ENCODE measurements at places on chromosomes 6 and 20.

DNA sequence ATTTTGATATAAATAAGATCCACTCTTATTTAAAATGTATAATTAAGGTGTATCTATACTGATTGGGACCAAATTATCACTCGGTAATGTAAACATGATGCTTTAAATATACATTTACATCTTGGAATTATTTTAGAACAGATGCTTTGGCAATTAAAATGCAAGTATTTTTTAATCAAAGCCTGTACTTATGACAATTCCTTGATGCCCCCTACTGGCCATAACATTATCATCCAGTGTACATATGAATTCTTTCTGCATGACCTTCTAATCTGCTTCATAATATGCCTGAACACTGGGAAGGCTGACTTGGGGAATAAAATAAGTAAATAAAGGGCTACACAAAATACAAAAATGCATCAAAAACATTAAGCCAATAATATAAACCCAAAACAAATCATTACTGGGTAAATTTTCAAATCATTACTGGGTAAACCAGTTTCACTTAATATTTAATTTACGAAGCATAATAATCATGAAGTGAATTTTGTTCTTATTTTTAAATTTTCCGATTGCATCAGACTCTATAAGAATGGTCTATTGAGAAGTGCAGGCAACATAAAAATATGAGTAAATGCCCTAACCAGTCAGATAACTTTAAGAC, 65.1 kb downstream of the CGA start:
- no peaks in the 10 kb centered on the region for H3K36me3 ChIP-seq
- H3K27ac ChIP-seq: no peak overlapping the region
- H3K4me3 ChIP-seq: no peak overlapping the region
- no peaks in the 10 kb centered on the region for H3K4me1 ChIP-seq

GRCh38 chr6:21679761-21680265, 86.3 kb downstream of the SOX4 start:
- H3K27me3 ChIP-seq: no peaks in the 10 kb centered on the region
- H3K4me3 ChIP-seq: no peak overlapping the region
- H3K36me3 ChIP-seq: no peaks in the 10 kb centered on the region
- H3K4me1 ChIP-seq: peaks cover 4% of the 10 kb centered on the region

DNA sequence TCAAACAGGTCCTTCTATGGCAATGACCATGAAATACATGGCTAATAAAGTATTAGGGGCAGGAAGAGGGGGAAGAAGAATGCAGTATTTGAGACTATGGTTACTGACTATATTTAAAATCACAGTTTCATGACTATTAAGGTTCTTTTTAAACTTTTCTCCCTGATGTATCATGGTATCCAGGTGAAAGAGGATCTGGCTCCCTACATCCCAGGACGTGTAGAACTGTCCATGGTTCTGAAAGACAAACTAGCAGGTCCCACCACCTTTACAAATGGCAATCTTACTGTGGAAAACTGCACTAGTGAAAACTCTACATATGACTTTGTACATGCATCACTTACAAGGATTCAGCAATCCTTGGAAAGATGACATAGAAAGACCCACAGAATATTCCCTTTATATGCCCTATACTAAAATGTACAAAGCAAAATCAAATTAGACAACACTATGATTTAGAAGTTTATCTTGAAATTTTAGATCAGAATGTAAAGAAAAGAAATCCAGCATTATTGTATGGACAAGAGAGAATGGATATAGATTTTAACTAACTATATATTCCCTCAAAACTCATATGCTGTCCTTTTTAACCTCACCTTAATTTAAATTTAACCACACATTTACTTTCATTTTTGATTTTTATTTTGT, 33.5 kb downstream of the RPP21 start:
- H3K27me3 ChIP-seq: no peaks in the 10 kb centered on the region
- DNase-seq: no peak
- no peak overlapping the region for H3K4me3 ChIP-seq
- no peak overlapping the region for H3K27ac ChIP-seq
- no peaks in the 10 kb centered on the region for H3K36me3 ChIP-seq

DNA sequence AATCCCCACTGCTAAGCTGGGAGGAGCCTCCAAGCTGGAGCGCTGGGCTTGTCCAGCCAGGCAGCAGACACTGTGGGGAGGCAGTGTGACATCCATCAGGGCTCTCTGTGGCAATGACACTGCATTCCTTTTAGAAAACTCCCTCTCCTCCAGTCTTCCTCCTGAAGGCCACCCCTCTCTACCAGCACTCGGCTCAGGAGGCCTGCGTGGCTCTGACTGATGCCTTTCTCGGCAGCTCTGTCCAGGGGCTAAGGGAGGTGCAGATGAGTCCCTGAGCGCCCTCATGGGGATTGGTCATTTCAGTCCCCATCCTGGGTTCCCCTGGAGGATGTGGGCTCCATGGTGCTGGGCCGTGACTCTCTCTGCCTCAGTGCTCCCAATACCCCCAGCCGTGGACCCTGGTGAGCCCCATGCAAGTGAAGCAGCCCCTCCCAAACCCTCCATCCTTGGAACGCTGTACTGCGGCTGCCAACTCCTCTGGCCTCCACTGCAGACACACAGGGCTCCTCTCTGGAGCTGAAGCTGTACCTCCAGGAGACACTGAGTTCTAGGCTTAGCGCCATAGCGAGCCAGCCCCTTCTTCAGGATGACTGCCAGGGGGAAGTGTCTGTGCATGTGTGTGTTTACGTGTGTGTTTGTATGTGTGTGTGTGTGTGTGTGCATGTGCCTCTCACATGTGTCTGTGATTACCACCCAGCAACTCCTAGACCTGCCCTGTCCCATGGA, 209.6 kb downstream of the ERMARD start:
- no peak for DNase-seq
- no peaks in the 10 kb centered on the region for H3K27me3 ChIP-seq
- H3K4me1 ChIP-seq: 0 out of 2 replicates have a peak, but pooled peaks cover 1% of the 10 kb centered on the region
- no peak overlapping the region for H3K4me3 ChIP-seq
- H3K27ac ChIP-seq: no peak overlapping the region

GRCh38 chr6:3232017-3232945, 4.8 kb upstream of the TUBB2B start:
- no peaks in the 10 kb centered on the region for H3K27me3 ChIP-seq
- no peak for DNase-seq
- H3K27ac ChIP-seq: no peak overlapping the region
- no peaks in the 10 kb centered on the region for H3K4me1 ChIP-seq
- no peaks in the 10 kb centered on the region for H3K36me3 ChIP-seq

- peak overlapping the region; percentile 85 for H3K4me3 ChIP-seq
- no peaks in the 10 kb centered on the region for H3K4me1 ChIP-seq
- no peak for DNase-seq
- no peaks in the 10 kb centered on the region for H3K27me3 ChIP-seq
- H3K36me3 ChIP-seq: no peaks in the 10 kb centered on the region
Measured at GRCh38 chr6:34391473-34391785, 1.0 kb downstream of the NUDT3 start.

DNA sequence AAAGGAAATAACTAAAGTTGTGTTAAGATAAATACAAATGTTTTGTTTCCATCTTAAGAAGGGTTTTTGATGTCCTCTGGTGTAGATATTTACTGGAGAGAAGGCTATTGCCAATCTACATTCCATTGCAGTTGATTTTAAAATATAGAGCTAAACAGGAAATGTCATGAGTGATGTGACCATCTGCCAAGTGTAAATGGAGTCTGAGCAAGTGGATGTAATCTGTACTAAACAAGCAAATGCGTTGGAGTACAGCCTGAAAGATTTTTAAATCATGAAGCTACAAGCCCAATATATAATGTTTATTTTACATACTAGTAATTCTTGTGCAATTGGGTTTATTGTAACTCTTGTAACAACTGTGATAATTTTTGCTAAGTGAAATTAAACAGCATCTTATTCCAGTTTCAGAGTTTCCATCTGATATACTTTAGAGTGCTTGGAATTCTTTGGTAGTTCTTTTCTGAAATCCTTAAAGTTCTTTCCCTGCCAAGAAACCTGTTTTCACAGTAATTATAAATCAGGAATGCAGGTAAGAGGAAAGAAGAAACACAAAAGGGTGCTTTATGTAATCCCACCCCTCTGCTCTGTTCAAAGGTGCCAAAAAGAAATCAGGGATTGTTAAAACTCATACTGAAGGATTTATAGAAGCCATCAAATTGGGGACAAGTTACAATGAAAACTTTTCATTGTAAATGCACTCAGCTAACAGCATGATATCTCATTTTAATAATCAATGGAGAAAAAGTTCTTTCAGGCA, 47.2 kb upstream of the FLRT3 start:
- no peak overlapping the region for H3K27ac ChIP-seq
- H3K4me1 ChIP-seq: no peaks in the 10 kb centered on the region
- no peak overlapping the region for H3K4me3 ChIP-seq
- no peaks in the 10 kb centered on the region for H3K36me3 ChIP-seq
- no peaks in the 10 kb centered on the region for H3K27me3 ChIP-seq

DNA sequence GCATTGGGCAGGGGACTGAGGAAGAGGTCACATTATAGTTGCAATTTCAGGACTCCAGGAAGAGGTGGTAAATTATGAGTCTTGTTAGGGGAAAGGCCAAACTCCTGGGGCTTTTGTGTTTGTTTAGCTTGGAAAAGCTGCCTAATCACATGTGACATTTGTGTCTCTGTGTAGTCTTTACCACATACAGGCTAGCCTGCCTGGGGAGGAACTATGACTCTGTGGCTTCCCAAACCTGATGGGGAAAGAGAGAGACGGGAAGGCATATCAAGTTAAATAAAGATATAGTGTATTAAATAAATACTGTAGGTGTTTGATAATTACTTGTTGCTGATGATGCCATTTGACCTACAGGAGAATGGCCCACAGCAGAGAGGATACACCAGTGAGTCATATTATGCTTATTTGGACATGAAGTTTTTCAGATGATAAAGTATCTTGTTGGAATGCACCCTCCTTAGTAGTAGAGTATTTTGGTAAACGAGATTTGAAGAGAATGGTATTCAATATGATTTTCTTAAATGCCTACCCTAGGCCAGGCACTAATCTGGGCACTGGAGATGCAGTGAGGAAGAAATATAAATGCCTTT, 4.0 kb downstream of the BLTP3A start:
- no peak for DNase-seq
- H3K4me3 ChIP-seq: no peak overlapping the region
- H3K36me3 ChIP-seq: no peaks in the 10 kb centered on the region
- no peaks in the 10 kb centered on the region for H3K27me3 ChIP-seq

GRCh38 chr6:106122938-106123656, 37.0 kb downstream of the PRDM1 start:
- no peak for DNase-seq
- H3K27me3 ChIP-seq: no peaks in the 10 kb centered on the region
- H3K4me1 ChIP-seq: no peaks in the 10 kb centered on the region
- H3K4me3 ChIP-seq: no peak overlapping the region
- H3K36me3 ChIP-seq: no peaks in the 10 kb centered on the region

GRCh38 chr20:13158369-13158768, 62.7 kb upstream of the ISM1 start:
- H3K27me3 ChIP-seq: no peaks in the 10 kb centered on the region
- no peak overlapping the region for H3K27ac ChIP-seq
- H3K36me3 ChIP-seq: no peaks in the 10 kb centered on the region
- no peaks in the 10 kb centered on the region for H3K4me1 ChIP-seq
- DNase-seq: no peak
- no peak overlapping the region for H3K4me3 ChIP-seq

- H3K27me3 ChIP-seq: no peaks in the 10 kb centered on the region
- no peaks in the 10 kb centered on the region for H3K36me3 ChIP-seq
- no peak for DNase-seq
- no peak overlapping the region for H3K27ac ChIP-seq
- no peak overlapping the region for H3K4me3 ChIP-seq
Measured at GRCh38 chr6:166206510-166207283, 39.0 kb upstream of the TBXT start.

DNA sequence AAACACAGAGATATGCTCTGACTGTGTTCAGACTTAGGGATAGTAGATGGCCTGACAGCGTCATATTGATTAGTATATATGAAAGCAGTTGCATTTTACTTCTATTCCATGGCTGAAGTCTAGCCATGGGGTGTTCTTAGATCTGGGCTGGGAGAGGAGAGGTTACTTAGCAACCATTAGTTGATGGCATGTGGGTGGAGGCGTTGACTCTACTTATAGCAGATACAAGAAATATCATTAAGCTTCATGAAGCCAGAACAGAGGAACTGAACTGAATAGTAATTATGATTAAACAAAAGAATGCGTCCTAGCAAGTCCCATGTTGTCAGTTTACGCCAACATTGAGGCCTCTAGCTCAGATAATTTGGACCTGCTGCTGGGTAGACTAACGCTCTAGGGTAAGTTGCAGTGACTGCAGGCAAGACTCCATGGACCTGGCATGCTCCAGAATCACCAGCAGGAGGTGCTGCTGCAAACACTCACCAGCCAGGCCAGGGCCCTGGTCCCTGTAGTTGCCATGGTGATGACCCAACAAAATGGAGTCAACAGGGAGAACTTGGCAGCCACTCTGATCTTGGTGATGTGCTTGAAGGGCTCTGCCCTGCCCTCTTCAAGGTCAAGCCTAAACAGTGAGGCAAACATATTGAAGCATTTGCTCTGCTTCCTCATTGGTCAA, 477.3 kb downstream of the PREX1 start:
- no peak overlapping the region for H3K4me3 ChIP-seq
- DNase-seq: peak; percentile 63
- H3K27me3 ChIP-seq: no peaks in the 10 kb centered on the region
- no peaks in the 10 kb centered on the region for H3K36me3 ChIP-seq
- H3K4me1 ChIP-seq: no peaks in the 10 kb centered on the region

GRCh38 chr6:76862936-76863335, 600.4 kb downstream of the HTR1B start:
- H3K27me3 ChIP-seq: no peaks in the 10 kb centered on the region
- H3K4me1 ChIP-seq: no peaks in the 10 kb centered on the region
- no peak overlapping the region for H3K4me3 ChIP-seq
- no peak for DNase-seq

GRCh38 chr6:5681480-5681879, 325.2 kb downstream of the NRN1 start:
- H3K27ac ChIP-seq: no peak overlapping the region
- no peaks in the 10 kb centered on the region for H3K4me1 ChIP-seq
- H3K27me3 ChIP-seq: no peaks in the 10 kb centered on the region
- no peak for DNase-seq

DNA sequence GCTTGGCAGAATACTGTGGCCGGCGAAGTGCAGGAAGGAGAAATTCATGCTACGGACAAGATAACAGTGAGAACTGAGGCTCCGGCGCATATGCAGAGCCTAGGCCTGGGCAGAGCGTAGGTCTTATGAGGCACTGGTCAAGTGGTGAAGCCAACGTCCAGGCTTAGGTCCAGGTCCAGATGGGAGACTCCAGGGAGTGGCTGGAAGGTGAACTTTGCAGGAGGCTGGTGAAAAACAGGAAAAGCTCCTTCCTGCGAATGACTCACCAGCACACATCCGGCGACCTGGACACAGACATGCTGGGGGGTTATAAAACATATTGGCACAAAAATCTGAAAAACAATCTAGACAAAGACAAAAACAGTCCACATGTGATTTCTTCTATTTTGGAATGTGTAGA, 15.4 kb downstream of the C6orf141 start:
- no peaks in the 10 kb centered on the region for H3K36me3 ChIP-seq
- DNase-seq: no peak
- no peak overlapping the region for H3K27ac ChIP-seq
- no peaks in the 10 kb centered on the region for H3K27me3 ChIP-seq

- no peak overlapping the region for H3K27ac ChIP-seq
- no peaks in the 10 kb centered on the region for H3K36me3 ChIP-seq
- H3K4me3 ChIP-seq: no peak overlapping the region
Measured at GRCh38 chr20:38825901-38826625, 20.6 kb downstream of the PPP1R16B start.

Data from iPS DF 6.9 (cell line).